ENCODE measurements at places on chromosomes 2 and 18.

GRCh38 chr18:363301-364085, 95.6 kb upstream of the THOC1 start:
- DNase-seq, result no peak

- DNase-seq, result no peak
Measured at GRCh38 chr2:146523196-146523595, 1321.6 kb upstream of the ACVR2A start.

- no peak for DNase-seq
Measured at GRCh38 chr2:167017021-167017420, 128.7 kb downstream of the XIRP2 start.

- no peak for DNase-seq
Measured at GRCh38 chr2:128726236-128726635, 407.6 kb upstream of the HS6ST1 start.

DNA sequence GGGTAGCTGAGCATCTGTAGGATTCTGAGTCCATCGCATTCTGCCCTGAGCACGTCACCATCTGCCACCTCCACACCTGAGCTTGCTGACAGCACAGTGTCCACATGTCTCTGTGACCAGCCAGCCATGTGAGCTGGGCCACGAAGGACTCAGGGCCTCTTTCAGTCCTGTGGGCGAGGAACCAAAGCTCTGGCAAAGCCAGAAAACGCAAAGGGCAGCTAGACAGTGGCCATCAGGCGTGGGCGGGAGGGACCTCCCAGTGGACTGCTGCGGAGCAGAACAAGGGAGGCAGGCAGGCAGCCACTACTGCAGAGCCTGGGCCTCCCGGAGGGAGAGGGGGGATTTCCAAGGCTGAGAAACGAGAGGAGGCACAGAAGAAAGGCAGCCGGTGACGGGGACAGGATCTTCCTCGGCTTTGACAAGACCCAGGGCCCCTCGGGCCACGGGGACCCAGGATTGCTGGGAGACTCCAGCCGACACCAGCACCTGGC, 274.6 kb upstream of the SALL3 start:
- no peak for DNase-seq

DNA sequence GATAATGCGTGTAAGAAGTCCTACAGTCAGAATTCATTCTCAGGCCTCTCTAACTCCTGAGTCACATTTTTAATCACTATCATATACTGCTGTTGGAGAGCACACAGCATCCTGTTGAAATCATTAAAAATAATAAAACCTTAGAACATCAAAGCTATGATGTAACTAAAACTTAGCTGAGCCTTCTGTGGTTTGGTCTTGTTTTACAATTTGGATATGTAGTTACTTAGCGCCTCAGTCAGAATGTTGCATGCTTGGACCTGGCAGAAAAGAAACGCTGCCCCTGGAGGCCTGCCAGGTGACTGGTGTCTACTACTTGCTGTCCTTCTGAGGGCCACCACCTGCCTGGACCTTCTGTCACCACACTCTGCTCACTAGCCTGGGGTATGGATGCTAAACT, 261.1 kb upstream of the RASGRP3 start:
- DNase-seq, result no peak

- no peak for DNase-seq
Measured at GRCh38 chr2:151799886-151800292, 28.3 kb downstream of the ARL5A start.

- DNase-seq, result no peak
Measured at GRCh38 chr18:35045121-35045520, 3.9 kb downstream of the MAPRE2 start.

- DNase-seq, result no peak
Measured at GRCh38 chr2:106607371-106607770, 120.2 kb downstream of the CD8B2 start.

DNA sequence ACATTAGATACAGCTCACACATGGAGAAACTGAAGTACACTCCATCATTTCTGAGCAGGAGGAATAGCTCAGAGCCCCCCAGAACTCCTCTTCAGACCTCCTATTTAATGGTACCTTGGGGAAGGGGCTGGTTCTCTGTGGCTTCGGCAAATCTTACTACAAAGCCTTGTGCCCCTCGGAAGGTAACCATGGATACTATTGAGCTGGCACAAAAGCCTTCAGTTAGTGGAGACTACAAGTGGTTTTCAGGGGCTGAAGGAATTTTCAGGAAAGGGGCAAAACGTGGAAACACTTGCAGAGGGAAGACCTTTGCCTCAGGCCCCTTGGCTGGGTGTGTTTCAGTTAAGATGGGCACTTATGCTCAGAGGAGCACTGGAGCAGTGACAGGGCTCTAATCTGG, 1.1 kb upstream of the FAM237A start:
- DNase-seq, result no peak

GRCh38 chr2:28224648-28225472, 167.8 kb upstream of the FOSL2 start:
- DNase-seq, result no peak

GRCh38 chr2:106059416-106060065, 134.6 kb downstream of the UXS1 start:
- DNase-seq, result no peak

DNA sequence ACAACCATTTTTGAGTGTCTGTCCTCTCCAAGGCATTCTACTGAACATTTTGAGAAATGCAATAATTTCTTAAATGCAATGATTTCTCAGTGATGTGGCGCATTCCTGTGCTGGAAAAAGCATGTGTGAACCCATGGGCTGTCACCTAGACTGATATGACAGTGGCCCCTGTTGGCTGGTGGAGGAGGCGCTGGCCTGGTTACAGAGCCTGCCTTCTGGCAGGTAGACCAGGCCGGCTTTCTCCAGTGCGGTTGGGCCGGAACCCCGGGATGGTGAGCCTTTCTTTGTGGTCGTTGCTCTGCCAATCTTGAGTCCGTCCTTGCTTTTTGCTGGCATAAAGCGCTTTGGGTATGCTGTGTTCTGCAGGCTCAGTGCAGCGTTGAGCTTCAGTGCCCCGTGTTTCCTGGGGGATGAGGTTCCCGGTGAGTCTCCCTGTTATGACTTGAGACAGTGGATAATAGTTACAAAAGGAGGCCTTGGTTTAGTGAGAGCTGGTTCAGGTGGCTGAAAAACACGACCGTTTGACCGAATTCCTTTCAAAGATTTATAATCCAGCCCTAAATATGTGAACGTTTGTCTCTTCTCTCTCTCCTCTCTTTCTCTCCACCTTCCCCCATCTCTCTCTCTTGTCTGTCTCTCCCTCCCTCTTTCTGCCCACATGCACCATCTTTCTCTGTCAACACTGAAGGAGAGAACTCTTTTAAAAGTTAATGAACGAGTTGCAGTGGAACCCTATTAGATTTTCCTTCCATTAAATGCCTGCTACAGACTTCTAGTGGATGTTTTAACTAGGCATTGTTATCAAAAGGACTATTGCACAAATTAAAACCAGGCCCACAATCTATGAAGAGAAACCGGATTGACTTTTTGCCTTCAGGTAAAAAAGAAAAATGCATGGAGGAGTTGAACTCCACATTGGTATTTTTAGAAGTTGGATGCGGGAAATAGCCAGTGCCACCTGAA, 34.0 kb downstream of the TSHZ1 start:
- DNase-seq, result no peak

DNA sequence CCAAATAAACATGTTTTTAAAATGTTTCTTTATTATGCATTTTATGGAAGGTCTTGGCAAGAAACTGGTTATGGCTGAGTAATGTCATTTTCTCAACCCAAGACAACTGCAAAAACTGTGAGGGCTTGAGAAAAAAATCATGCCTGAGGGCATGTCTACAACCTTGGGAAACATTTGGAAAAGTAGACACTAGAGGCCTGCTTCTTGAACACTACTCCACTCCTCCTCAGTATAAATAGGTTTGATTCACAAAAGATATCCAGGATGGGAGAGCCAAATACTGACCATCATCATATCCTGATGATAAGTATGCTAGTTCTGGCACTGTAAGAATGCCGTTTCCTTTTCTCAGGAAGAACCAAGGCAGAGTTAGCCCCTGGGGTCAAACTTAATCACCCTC, 71.1 kb downstream of the OSR1 start:
- DNase-seq, result no peak

- peak; percentile 73 for DNase-seq
Measured at GRCh38 chr2:112821142-112821541, 15.4 kb downstream of the IL1B start.

DNA sequence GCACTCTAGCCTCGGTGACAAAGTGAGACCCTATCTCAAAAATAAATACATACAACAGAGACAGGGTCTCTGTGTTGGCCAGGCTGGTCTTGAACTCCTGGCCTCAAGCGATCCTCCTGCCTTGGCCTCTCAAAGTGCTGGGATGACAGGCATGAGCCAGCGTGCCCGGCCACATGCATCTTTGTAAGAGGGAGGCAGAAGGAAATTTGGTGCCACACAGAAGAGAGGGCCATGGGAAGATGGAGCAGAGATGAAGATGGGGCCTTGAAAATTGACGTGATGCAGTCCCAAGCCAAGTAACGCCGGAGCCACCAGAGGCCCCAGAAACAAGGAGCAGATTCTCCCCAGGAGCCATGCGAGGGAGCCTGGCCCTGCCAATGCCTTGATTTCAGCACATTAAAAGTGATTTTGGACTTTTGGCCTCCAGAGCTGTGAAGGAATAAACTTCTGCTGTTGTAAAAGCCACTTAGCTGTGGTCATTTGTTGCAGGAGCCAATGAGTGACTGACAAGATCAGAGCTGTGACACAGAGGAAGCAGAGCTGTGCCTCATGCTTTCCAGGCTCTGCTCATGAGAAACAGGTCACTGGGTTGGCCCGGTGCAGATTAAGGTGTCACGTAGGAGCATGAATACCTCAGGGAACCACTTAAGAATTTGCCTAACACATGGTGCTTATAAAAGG, 2.7 kb upstream of the SLC66A2 start:
- no peak for DNase-seq

GRCh38 chr2:217468042-217468830, 534.6 kb downstream of the TNS1 start:
- DNase-seq, result no peak

DNA sequence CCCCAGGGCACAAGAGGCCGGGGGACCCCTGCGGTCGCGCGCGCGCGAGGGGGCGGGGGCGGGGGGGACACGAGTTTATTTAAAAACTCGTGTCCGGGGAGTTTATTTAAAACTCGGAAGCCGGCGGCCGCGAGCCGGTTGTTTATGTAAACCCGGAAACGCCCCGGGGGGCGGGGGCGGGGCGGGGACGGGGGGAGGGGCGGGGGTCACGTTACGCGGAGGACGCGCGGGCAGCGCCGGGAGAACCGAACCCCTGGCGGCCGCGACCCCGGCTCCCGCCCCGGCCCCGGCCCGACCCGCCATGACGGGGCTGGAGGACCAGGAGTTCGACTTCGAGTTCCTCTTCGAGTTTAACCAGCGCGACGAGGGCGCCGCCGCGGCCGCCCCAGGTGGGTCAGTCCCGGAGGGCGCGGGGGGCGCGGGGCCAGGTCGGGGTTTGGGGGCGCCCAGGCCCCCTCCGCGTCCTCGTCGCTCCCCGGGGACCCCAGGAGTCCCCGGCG, 4.4 kb downstream of the NFATC1 start:
- DNase-seq, result peak; percentile 82

GRCh38 chr2:160194946-160195345, 5.1 kb downstream of the ITGB6 start:
- no peak for DNase-seq

DNA sequence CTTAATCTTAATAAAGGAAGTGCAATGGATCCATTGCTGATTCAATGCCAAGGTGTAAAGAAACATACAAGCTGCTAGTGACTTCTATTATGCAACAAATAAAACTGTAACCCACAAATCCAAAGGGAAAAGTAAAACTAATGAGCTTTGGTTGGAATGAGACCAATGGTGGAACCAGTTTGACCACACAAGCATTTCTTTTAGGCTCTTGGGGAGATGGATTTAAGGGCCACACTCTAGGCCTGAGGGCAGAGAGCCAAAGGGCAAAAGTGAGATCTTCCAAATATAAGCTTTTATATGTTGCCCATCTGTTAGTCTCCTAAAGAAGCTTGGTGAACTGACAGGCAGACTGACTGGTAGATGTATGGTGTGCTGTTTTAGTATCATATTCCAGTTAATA, 41.5 kb upstream of the MMADHC start:
- DNase-seq, result no peak

DNA sequence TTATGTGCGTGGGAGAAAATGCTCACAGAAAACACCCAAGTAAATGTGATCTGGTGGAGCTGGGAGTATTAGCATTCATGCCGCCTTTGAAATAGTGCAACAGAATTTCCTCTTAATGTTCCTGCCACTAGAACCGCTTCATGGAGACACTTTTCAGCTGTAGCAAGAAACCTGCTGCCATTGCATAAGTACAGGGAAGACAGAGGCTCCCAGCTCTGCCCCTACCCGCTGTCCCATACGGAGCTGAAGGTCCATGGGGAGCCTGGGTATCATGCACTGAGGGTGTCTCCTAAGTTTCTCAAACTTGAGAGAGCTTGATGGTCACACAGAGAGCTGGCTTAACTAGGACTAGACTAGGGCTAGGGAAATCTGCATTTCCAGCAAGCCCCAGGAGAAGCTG, 49.6 kb downstream of the CRIM1 start:
- no peak for DNase-seq

DNA sequence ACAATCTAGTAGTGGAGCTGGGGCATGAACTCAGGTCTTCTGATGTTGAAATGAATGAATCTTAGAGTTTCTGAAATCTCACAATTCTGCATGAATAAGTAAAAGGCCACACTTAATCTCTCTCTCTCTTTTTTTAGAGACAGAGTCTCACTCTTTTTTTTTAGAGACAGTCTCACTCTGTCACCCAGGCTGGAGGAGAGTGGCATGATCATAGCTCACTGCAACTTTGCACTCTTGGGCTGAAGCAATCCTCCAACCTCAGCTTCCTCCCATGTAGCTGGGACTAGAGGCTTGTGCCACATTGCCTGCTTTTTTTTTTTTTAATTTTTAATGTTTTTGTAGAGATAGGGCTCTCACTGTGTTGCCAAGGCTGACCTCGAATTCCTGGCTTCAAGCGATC, 68.9 kb upstream of the THOC1 start:
- DNase-seq, result no peak

DNA sequence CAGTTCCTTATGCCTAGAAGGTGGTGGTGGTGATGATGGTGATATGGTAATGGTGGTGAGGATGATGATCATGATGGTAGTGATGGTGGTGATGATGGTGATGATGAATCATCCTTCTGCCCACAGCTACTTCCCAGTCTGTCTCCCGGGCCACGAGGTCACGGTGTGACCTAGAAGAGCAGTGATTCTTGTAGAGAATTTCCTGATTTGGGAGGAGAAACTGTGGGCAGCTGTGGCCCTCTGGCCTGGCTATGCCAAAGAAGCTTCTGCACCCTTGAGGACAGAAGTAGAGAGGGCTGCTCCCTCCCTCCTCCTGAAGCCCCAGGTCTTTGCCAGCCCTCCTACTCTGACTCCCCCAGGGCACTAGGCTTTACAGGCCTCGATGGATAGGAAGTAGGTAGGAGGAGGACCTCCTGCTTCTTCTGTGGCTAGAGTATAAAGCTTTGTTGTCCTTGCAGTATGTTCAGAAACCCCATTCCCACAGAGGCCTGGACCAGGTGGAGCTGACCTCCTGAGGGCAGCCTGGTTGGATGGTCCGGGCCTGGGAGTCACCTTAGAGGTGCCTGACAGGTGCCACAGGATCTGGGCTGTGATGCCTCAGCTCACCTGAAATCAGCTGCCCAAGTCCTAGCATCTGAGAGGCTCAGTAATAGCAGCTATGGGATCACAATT, 57.9 kb upstream of the EPAS1 start:
- DNase-seq, result no peak

Measured in GM10248 (cell line).